HS-5 (cell line): ENCODE measurements at places on chromosomes 4 and X.

DNA sequence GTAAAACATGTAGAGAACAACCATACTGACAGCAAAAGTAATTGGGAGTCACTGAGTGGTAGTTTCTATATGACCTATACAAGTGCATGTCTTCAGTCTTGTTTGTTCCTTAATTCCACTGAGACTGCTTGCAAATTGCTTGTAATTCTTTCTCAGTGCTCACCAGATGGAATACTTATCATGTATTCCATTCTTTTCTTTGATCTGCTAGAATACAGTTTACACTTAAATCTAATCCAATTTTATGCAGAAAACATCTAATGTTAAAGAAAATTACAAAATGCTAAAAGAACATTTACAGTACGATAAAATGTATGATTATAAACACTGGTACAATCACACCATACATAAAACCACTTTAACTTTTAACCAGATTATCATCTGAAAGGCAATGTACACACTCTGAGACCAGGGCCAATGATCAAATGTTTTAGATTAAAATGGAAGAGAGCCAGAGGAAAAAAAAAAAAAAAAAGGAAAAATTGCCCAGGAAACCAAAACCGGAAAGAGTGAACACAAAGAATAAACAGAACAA is 741.4 kb downstream of the FAT4 start:
- no peak for DNase-seq

GRCh38 chrX:79259073-79259689 is 108.0 kb downstream of the ITM2A start:
- DNase-seq, result no peak

DNA sequence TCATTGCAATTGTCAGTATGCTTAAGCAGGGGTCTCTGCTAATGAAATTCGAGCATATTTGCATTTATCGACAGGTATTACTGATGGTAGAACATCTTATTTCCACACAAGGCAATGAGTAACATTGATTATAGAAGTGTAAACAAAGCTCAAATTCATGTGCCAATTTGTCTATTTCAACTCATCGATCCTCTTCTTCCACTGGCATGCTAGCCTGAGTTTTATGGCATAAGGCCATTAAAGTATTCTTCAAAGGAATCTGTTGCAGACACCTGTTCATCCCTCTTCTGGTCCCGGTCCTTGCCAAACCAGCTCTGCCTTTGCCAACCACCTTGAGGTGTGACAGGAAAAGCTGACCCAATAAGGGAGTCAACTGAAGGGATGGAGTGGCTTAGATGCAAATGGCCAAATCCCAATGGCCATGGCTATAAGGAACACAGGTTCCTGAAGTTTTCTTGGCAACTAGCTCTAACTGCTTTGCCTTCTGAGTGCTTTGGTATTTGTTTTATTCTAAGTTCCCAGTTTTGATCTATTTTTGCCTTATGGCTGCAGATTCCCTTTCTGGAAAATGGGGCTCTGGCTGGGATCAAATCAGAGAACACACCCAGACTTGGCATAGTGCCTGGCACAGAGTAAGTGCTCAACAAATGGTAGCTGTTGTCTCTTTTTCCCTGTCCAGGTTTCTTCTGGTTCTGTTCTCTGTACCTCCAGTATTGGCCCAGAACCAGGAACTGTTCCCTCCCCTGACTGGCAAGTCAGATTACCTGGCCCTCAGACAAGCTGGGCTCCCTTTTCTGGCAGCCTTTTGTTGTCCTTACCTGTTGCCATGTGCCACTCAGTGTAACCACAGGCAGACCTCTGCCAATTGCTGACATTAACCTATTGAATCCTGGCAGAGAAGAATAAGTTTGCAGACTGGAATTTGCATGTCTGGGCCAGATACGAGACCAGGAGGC is 63.1 kb downstream of the RTL9 start:
- no peak for DNase-seq

- no peak for DNase-seq
Measured at GRCh38 chrX:2888309-2888708, 40.8 kb downstream of the ARSD start.

DNA sequence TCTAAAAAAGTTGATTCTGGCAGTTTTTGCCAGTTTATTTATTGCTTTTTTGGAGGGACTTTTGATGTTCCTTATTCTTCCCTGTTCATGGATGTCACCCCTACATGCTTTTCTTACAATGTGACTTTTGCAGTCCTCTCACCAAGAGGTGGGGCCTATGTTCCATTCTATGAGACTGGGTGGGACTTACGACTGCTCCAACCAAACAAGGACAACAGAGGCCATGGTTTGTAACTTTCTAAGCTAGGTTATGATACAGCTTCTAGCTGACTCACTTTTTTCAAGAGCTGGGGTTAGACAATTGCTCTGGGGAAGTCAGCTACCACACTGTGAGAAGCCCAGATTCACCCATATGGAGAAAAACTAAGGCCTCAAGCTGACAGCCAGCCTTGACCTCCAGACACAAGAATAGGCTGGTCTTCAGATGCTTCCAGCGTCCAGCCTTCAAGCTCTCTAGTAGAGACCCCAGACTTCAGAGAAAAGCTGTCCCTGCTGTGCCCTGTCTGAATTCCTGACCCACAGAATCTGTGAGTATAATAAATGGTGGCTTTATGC is 39.5 kb downstream of the ENOPH1 start:
- peak; percentile 14 for DNase-seq

- DNase-seq, result no peak
Measured at GRCh38 chrX:107775000-107775733, 420 bp downstream of the TSC22D3 start.

- DNase-seq, result no peak
Measured at GRCh38 chr4:126890994-126891393, 741.8 kb upstream of the INTU start.

GRCh38 chrX:154734061-154734781 is 16.7 kb downstream of the GAB3 start:
- no peak for DNase-seq

- no peak for DNase-seq
Measured at GRCh38 chr4:108531461-108531860, 88.9 kb upstream of the RPL34 start.

- DNase-seq, result no peak
Measured at GRCh38 chr4:22500831-22501714, 14.8 kb downstream of the ADGRA3 start.

DNA sequence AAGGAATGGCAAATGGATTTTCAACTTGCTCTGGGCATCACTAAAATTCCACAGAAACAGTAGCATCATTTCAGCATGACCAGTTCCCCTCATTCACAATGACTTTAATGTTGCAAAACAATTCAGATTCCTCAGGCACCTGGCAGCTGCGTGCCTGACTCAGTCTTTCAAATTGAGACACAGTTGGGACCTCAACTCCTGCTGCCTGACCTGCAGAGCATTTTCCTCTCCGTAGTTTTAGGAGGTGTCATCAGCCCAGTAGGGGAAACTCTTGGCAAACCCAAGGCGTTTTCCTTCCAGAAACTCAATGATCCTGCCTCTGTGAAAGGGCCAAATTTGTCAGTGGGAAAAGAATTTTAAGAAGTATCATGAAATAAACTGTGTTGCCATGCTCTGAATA is 388.9 kb downstream of the SPRY1 start:
- DNase-seq, result peak; percentile 83

GRCh38 chrX:72604705-72605104 is 32.1 kb upstream of the HDAC8 start:
- DNase-seq, result no peak

- peak; percentile 4 for DNase-seq
Measured at GRCh38 chrX:129359269-129359668, 164.0 kb downstream of the SMARCA1 start.
